ENCODE measurements at places on chromosomes 2 and 18.

DNA sequence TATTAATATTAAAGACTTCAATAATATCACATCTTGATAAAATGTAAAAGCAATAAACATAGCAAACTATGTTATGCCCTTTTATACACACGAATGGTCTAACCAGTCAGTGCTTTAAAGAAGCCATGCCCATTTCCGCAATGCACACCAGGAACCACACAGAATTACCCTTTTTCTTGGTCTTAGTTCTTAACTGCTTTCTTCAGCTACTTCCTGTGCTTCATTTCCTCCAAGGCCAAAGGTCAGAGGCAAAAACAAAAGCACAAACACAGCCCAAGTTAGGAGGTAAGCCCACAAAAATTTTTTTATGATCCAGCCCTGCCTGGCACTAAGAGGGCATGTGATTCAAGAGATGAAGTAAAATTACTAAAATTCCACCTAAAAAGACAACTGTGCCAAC, 267.2 kb downstream of the FBXO15 start:
- no peak for DNase-seq

DNA sequence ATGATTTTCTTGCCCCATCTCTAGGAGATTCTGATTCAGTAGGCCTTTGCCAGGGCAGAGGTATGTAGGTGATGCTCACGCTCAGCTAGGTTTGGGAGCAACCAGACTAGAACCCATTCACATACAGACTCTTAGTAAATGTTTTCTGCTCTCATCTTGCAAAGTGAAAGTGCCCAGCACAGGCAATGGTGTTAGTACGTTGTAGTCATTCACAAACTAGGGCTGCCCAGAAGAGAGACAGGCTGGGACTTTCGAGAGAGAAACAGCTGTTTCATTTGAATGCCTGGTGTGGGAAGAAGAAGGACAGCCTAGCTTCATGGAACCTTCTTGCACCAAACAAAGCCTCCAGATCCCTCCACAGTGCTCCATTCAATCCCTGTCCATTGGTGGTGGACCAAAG, 19.4 kb downstream of the DDX18 start:
- DNase-seq, result no peak

DNA sequence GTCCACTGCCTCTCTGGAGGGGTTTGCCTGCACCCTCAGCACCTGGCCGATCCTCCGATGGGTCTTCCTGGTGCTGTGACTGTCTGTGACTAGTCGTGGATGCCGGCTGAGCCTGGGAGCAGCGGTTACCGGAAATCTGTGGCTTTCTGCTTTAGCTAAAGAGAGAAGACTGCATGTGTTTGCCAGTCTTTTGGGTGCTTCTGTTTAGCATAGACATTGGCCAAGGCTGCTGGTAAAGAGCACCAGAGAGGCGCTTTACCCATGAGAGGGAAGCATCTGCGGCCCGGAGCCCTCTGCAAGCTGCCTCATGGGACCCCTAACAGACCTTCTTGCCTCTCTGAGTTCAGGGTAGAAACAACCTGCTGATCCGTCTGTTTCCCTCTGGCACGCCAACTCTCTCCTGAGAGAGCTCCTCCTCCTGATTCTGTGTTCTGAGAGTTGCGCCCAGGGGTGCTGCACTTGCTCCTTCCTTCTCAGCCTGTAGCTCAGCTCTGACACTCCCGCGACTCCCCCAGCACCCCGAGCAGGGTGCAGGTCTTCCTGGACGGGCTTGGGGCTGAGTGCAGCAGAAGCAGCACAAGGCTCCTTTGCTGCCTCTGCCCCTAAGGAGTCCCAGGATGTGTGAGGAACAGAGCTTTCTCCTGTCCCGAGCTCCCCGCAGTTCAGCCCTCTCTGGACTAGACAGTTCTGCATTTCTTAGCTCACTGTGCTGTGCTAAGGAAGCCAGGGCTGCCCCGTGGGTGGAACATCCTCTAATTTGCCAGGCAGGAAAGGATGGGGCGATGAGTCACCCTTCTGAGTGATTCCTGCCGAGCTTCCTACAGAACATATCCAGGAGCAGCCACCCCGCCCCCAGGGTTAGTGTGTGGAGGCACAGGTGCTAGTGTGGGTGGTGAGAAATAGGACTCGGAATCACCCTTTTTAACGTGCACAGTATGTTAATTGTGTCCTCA, 203.2 kb downstream of the SH3RF3 start:
- peak; percentile 36 for DNase-seq

DNA sequence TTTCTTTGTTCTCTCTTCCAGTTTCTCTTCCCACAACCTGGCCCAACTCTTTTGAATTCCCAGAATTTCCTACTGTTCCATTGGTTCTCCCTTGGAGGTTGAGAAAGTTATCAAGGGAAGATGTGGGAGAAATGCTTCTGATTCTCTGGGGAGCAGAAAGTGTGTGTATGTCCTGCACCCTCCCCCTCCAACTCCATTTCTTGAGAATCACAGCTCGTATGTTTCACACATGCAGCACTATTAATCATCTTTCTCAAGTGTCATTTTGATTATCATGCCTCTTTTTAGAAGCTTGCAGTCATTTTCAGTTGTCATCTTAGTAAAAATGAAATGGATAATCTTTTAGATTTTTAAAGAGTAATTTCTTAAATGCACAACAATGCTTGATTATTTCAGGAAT, 296.8 kb upstream of the SLC39A10 start:
- no peak for DNase-seq

GRCh38 chr2:9071584-9072124, 68.2 kb upstream of the MBOAT2 start:
- no peak for DNase-seq

DNA sequence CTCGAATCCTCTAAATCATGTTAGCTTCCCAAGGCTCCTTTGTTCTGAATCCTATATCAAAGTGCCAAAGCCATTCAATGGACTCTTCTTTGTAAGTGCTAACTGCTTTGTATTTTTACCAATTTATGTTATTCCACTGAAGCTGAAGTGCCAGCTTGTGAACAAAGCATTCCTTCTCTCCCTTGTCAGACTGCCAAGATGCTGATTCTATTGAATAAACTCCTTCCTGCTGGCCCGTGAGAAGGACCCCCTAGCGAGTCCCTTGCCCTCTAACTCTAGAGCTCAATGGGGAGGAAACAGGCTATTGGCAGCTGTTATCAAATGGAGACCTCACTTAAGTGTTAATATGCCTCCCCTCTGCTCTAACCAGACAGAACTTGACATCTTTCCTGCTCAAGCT, 1097.9 kb upstream of the CNTNAP5 start:
- DNase-seq, result no peak

DNA sequence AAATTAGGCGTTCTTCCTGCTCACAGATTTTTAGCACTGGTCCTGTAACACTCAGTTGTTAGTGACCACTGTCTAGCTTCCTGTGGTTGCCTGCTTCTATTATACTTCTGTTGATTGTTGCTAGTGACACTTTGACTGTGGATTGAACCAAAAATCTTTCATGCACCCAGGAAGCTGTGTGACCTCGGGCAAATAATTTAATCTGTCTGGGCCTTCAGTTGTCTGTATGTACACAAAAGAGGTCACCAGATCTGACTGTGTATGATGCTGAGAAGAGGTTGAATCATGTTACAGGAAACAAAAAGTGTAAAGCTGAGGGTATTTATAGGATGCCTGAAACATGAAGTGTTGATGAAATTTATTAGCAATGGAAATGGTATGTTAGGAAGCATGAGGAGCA, 12.7 kb downstream of the ICOS start:
- no peak for DNase-seq

DNA sequence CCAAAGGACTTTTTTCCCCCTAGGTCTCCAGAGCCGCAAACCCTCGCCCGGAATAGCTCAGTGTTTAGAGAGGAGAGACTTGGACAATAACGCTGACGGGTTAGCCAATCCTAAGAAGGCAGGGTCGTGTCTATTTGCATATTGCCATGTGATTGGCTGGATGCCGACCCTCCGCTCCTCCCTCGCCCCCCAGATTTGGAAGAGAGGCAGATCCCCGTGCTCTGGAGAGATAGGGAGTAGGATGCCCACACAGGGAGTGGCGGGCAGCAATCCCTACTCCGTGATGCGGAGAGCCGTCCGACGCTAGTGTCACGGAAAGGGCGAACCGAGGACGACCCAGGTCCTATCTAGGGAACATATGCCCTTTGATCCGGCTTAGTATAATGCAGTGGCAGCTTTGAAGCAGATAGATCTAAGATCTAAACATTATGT, 1.4 kb downstream of the WNT6 start:
- DNase-seq, result peak; percentile 96

DNA sequence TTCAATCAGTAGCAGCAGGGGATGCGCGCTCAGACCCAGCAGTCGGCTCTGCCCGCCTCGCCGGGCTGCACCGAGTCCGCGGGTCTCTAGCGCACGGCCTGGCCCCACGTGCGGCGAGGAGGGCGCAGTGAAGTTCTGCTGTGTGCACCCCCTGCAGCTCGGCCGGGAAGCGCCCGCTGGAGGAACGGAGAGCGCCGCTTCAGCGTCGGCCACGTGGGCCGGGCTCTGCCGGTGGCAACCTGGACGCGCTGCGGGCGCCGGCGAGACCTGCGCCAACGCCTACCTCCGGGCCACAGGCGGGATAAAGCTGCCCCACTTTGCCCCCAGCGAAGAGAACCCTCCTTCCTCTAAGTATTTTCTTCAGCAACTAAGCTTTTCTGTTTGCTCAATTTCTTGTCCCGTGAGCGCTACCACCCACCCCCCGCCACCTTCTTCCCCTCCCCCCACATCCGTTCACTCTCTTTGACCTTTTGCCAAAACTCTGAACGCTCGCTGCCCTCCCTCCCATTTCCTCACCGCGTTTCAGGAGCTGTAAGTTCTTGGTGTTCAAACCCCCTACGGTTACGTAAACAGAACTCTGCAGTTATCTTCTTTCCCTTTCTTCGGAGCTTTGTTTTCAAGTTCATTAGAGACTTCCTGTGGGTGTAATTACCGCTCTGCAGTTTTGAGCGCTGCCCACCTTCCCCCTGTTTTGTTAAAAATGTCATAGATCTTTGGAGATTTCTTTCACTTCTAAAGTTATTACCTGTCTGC, 42.6 kb upstream of the EDAR start:
- DNase-seq, result peak; percentile 21

- DNase-seq, result no peak
Observed at GRCh38 chr2:41764919-41765318, 282.9 kb upstream of the PKDCC start.

- peak; percentile 18 for DNase-seq
Observed at GRCh38 chr2:56009758-56010458, 86.3 kb upstream of the EFEMP1 start.

DNA sequence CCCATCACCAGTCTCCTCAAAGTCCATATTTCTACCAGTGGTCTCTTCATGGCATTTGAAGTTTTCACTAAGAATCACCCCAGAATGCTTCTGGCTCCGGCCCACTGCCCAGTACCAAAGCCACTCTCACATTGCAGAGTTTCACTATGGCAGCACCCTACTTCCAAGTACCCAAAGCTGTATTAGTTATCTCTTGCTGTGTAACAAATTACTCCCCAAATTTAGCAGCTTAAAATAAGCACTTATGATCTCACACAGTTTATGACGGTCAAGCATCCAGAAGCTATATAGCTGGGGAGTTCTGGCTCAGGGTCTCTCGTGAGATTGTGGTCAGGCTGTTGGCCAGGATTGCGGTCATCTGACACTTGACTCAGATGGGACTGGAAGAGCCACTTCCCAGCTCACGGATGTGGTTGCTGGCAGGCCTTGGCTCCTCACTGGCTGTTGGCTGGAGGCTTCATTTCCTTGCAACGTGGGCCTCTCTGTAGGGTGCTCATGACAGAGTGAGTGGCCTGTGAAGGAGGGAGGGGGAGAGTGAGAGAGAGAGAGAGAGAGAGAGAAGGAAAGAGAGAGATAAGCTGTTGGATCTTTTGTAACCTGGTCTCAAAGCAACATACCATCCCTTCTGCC, 189.5 kb downstream of the CTIF start:
- no peak for DNase-seq

GRCh38 chr2:10034333-10035052, 8.9 kb upstream of the KLF11 start:
- DNase-seq, result no peak

- DNase-seq, result peak; percentile 45
Observed at GRCh38 chr18:3998698-3999333, 456.3 kb downstream of the DLGAP1 start.

GRCh38 chr18:56992777-56993176, 154.1 kb upstream of the BOD1L2 start:
- no peak for DNase-seq

DNA sequence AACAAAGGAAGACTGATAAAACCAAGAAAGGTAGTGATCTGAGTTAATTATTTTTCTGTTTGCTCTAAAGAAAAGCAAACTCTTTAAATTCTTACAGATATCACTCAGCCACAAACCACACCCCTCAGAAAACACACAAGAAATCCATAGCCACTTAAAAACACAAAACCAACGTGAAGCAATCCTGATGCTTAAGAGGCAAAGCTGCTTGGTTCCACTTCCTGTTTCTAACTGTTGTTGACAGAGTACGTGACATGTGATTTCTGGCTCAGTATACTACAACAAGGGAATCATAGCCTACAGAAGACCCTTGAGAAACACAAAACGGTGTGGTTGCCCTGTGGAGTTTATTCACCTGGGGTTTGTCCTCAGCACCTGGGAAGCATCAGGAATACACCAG, 240.9 kb upstream of the APCDD1 start:
- no peak for DNase-seq

DNA sequence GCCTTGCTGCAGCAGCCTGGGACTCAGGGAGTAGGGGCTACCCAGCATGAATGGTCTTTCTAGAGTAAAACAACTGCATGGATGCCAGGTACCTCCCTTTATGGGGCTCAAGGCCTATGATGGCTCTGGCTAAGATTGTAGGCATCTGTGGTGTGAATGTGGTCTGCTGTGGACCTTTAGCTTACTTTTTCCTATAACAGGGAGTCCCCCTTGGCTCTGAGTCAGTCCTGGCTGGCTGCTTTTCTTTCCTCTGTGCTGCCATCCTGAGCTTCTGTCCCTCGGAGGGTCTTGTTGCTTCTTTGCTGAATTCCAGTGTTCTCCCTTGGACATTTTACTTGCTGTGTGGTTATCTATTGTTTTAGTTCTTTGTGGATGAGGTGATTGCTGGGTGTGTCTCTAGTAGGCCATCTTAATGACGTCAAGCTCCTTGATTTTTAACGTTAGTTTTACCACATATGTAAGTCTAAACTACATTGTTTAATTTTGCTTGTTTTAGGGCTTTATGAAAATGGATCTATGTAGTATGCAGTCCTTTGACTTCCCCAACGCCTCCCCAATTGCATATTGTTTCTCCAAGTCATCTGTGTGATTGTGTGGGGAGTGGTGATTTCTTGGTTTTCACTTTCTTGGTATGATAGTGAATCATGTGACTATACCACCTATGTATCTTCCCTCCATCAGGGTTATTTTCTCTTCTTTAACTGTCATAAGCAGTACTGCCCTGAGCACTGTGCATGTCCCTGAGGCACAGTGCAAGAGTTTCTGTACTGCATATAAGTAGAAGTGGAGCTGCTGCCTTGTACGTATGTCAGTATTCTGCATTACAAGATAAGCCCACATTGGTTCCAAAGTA, 92.4 kb downstream of the NCK2 start:
- DNase-seq, result no peak

DNA sequence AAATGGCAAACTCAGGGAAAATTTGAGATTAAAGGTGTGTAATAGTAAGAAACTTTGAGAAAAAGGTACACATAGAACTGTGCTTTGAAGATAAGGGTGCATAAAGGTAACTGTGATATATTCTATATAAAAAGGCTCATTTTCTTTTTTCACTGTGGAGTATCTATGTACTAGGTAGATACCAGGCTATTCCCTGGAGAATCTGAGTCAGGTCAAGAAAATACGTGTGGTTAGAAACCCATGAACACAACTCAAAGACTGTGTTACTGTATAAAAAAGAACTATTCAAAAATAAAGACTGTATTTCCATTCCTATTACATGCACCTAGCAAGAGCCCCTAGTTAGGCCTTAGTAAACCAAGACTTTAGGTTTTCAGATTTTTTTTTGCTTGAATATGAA, 100.1 kb upstream of the GRB14 start:
- DNase-seq, result no peak

- DNase-seq, result no peak
Observed at GRCh38 chr2:175571078-175571653, 389.7 kb upstream of the ATP5MC3 start.
